NB4 (cell line): ENCODE measurements at places on chromosomes 13 and 19.

DNA sequence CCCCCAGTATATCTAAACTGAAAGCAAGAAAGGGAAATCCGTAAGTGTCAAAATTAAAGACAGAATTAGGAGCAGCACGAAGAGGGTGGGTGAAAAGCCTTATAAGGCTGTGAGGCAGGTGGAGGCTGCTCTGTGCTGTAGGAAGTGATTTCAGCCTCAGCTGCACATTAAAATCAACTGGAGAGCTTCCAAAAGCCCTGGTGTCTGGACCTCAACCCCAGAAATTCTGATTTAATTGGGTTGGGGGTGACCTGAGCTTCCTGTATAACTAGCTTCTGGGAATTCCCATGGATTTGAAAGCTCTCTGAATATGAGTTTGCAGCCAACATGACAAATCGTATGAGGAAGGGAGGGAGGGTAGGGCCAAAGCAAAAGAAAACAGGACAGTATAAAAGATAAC is 242.4 kb upstream of the TMTC4 start:
- DNase-seq, result no peak

- no peak for DNase-seq
These were observed 1.8 kb downstream of the ACOD1 start for GRCh38 chr13:76950101-76950500.

GRCh38 chr19:2240881-2241760 is 4.5 kb downstream of the SF3A2 start:
- no peak for DNase-seq

GRCh38 chr19:35030257-35031071 is at the start of gene SCN1B:
Gene SCN1B (plus strand): TSS chr19:35030470. CDS start chr19:35030821, 351 bp downstream.
- peak; percentile 60 for DNase-seq

GRCh38 chr19:38708413-38709024 is 35.8 kb downstream of the CAPN12 start:
- DNase-seq, result no peak

DNA sequence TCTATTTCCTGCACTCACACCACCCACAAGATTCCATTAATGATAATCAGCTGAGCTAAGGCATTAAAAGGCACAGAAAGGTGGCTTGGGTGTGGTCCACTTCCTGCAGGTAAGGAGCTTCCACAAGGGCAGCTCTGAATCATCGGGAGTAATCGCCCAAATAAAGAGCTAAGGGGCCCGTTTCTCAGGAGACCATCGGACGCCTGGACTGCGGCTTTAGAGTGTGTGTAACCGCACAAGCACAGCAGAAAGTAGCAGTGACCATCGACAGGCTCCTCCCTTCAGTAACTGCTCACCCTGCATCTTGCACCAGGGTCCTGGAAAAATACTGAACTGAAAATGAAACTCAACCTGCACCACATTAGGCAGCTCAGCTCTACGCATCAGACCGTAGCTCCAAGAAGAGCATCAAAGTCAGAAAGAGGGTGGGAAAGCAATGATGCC is 6.0 kb downstream of the STK24 start:
- DNase-seq, result peak; percentile 71

- DNase-seq, result no peak
These were observed 96.6 kb downstream of the UBL3 start for GRCh38 chr13:29753618-29754472.

- no peak for DNase-seq
These were observed 19.9 kb downstream of the GADD45B start for GRCh38 chr19:2495651-2496316.

DNA sequence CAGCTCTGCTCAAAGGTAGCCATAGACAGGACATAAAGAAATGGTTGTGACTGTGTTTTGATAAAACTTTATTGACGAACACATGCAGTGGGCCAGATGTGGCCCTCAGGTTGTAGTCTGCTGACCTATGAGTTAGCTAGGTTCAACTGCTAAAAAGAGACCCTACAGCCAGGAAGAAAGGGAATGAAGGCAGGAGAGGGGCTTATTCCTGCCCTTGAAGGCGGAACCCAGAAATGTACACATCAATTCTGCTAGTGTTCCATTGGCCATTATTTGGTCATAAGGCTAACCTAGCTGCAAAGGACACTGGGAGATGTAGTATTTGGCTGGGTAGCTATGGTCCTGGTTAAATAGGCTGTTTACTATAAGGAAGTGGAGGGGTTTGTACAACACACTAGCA is 18.0 kb downstream of the APBA3 start:
- peak; percentile 53 for DNase-seq

DNA sequence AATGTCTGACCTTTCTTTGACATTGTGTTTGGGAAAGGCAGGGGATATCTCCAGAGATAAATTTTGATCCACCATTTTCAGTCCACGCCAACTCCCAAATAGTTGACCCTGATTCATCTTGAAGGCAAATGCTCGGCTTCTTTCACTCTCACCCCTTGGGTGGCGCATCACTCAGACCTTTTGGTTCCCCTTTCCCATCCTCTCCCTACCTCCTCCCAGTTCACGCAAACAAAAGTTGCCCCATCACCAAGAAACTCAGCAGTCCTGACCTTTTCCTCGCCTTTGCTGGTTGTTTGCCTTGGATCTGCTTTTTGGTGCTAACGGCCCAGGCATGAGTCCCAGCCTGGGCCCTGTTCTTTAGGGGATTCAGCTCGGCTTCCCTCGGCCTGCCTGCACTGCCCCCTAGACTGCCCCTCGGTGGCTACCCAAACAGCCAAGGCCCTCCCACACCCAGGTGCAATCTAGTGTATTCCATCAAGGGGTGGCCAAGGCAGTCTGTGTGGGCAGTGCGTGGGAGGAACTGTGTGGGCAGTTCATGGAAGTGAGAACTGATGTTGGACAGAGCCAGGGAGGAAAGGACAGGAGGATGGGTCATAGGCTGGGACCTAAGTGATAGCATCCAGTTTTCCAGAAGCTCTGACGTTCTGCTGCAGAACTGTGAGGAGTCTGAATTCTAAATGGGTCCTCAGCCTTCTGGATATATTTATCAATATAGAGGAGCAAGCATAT is 255.7 kb downstream of the DLEU7 start:
- DNase-seq, result peak; percentile 21

GRCh38 chr19:2779121-2779740 is 3.8 kb downstream of the SGTA start:
- DNase-seq, result no peak

DNA sequence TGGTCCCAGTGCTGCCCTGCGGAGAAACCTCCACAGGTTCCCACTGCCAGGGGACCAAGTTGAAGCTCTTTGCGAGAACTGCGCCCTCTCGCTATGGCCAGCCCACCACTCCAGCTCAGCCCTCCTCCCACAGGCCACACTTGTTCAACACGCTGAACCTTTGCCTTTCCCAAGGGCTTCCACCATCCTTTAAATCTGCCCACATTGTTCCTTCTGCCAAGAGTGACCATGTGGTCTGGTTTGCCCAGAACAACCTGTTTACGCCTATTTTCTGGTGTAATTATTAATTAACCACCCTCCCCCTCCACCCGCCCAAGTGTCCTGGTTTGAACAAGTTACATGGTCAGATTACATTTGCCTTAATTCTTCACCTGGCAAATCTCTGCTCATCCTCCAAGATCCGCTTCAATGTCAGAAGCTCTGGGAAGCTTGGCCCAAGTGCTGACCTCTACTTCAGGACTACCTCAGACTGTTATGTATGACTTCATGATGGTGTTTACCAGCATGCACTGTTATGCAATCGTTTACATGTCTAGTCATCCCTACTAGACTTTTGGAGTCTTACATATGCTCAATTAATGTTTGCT is 12.0 kb upstream of the USP12 start:
- DNase-seq, result no peak
